ENCODE measurements at places on chromosomes 7 and 10.
A peak's percentile ranks its signal among the peaks of the same experiment; 100 is the strongest.

GRCh38 chr10:101839416-101840063, 4.1 kb downstream of the KCNIP2 start:
- DNase-seq, result peak; percentile 69

DNA sequence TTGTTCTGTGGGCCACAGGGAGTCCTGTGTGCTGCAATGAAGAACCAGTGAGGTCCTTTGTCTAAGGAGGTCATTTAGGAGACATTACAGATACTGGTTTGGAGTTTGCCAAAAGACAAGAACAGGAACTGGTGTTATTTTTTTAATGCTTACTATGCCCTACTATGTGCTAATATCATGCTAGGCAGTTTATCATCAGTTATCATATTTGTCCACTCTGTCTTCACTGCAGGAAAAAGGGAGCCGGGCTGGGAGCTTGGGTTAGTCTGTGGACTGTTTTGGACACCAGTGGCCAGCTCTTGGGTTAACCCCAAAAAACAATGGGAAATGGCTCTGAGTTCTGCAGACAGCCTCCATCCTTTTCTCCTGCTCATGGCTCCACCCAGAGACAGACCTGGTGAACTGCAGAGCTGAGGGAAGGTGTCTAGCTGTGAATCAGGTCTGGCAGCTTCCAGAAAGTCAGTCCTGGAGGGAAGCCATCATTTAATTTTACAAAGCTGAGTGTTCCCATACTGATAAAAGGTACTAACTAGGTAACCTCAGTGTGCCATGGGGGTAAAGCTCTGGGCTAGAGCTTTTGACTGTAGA, 101.2 kb upstream of the ZNF746 start:
- DNase-seq, result no peak

DNA sequence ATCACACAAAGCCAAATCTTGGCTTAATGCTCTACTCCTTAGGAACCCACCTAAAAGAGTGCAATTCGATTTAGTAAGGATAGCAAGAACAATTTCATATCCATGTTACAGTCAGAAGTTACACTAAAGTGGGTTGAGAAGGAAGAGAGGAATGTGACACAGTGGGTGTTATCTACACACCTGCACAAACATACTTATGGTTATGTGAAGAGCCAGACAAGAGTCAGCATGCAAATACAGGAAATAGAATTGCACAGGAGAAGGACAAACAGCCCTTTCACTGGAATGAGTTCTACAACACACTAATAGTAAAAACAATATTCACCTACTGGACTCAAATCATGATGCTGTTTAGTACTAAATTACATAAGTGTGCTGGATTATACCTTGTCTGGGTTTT, 262.8 kb downstream of the DGKB start:
- DNase-seq, result no peak

DNA sequence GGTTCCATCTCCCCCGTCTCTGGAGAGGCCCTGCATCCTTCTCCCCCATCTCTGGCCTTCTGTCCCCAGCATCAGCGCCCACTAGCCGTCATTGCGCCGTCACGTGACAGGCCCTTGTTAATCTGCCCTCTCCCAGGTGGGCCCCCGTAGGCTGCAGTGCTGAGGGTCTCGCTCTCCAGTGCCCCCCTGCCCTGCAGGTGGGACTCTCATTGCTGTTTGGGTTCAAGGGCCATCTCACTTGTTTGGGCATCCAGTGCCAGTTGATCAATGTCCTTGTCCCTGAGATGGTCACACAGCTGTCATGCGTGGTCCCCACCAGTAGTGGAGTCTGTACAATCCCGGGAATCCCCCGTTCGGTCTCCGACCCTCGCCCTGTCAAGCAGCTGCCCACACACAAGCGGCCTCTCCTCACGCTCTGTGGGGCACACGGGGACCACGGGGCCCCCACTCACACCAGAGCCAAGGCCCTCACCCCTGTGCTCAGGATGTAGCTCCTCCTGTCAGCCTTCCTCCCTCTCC, 114.0 kb downstream of the INPP5A start:
- DNase-seq, result no peak

DNA sequence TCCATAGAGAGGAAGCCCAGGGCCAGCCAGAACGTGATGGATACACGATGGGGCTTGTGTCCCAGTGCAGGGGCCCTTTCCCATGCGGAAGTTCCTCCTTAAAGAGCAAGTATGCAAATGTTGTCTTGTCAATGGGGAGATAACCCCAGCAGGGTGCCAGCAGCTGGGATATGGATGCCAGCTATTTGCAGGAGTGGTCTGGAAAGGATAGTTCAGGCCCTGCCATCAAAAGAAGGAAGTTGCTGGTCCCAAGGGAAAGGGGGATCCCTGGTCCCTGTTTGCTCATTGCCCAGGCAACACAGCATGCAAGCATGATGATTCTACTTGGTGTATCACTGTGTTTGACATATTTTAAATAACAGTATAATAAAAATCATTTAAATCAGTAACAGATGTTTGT, 73.1 kb upstream of the HECW1 start:
- no peak for DNase-seq

DNA sequence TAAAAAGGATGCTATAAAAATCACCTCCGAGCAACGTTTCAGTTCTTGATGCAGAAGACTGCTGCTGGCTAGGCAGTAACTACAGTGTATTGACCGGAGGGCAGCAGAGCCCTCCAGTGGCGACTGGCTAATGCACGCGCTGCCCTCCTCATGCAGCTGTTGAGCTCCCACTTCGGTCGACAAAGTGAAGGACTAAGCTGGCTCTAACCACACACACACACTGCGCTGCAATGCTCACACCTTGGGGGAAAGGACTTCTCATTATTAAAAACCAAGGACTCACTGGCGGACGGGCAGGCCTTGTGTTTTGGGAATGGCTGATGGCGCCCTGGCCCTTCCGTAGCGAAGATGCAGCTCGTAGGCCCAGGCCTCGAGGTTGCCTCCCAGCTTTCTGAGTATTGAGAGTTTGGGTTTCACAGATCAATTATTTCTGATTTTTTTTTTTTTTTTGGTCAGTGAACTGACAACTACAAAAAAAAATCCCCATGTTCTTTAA, 120.9 kb upstream of the DIP2C start:
- no peak for DNase-seq

- no peak for DNase-seq
These were observed 114.0 kb upstream of the TCF7L2 start for GRCh38 chr10:112835944-112836451.

DNA sequence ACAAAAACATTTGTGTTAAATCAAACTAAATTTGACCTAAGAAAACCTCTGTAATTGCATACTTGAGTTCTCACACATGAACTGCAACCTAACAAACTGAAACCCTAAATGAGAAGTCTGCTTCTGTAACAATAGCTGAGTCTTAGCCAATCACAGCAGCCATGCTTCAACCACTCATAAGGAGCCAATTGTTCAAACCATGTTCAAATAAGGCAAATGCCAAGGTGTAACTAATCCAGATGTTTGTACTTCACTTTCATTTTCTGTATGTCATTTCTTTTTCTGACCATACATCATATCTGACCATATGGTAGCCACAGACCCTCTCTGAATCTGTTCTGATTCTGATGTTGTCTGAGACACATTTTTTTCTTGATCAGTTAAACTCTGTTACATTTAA, 47.5 kb upstream of the ANTXRL start:
- no peak for DNase-seq

- peak; percentile 58 for DNase-seq
These were observed 146.5 kb downstream of the ARID5B start for GRCh38 chr10:62047960-62048383.

DNA sequence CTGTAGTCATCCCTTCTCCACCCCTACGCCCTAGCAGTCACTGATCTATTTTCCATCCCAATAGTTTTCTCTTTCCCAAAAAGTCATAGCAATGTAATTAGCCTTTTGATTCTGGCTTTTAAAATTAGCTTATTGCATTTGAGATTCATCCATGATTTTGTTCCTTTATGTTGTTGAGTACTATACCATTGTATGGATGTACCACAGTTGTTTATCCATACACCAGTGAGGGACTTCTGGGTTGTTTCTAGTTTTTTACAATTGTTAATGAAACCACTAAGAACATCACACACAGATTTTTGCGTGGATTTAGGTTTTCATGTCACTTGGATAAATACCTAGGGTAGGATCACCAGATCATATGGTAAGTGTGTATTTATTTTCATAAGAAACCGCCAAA, 16.1 kb downstream of the FHIP2A start:
- no peak for DNase-seq

GRCh38 chr10:22737587-22737986, 23.2 kb upstream of the PIP4K2A start:
- DNase-seq, result no peak

GRCh38 chr10:2658780-2659179, 408.6 kb upstream of the PFKP start:
- no peak for DNase-seq

- no peak for DNase-seq
These were observed 25.6 kb downstream of the STYXL1 start for GRCh38 chr7:76022026-76022780.

DNA sequence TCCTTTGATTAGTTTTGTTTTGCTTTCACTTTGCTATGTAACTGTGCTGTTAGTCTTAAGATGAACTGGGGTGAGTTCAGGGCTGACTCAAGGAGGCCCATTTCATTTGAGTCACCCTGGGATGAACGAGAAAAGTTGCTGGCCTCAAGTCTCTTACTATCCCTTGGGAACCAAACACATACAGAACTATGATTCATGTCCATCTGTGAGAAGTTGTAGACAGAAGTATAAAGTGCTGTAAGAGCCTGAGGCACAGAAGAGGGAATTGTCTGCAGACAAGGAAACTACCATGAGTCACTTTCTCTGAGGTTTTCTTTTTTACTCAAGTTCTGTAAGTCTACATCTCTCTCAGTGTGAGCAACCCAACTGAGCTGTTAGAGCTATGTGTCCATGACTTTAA, 179.8 kb upstream of the CSTF2T start:
- no peak for DNase-seq

All from CD4-positive, alpha-beta T cell treated with Interleukin-10 for 1 hour (primary cell).